T follicular helper cell (primary cell): ENCODE measurements at places on chromosomes 2 and 18.

DNA sequence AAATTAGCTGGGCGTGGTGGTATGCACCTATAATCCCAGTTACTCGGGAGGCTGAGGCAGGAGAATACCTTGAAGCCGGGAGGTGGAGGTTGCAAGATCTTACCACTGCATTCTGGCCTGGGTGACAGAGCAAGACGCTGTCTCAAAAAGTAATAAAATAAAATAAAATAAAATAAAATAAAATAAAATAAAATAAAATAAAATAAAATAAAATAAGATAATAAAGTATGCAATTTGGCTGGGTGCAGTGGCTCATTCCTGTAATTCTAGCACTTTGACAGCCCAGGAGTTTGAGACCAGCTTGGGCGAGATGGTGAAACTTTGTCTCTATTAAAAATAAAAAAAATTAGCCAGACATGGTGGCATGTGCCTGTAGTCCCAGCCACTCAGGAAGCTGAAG, 85.6 kb upstream of the XPO1 start:
- DNase-seq: no peak

DNA sequence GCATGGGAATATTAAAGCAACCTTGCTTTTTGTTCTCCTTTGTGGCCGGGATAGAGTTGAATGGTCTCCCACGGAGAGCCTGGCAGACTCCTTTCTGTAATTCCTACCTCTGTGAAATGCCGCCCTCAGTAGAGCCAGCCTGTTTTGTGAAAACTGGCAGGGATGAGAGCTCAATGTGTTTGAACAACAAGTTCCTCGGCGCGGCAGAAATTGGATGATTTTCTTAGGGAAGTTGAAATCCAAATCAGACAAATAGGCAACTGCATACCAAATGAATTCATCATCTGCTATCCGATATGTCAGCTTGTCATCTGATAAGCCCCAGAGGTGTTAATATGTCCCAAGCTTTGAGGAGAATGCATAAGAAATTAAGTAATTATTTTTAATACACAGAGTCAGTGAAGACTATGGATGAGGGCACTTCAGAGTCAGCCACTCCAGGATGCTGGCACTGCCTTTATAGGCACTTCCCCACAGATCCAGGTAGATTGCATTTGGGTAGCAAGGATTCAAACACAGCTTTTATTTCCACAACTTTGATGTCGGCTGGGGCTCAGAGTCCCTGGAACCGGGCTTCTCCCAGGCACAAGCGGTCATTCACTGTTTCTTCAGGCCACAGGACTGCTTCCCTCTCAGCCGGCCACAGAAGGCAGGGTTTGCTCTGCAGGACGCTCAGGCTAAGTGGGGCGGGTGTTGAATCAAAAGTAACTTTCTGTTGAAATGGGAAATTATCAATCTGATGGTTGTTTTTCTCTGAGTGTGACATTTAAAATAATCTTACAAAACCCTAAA, 82.8 kb upstream of the REV1 start:
- no peak for DNase-seq

DNA sequence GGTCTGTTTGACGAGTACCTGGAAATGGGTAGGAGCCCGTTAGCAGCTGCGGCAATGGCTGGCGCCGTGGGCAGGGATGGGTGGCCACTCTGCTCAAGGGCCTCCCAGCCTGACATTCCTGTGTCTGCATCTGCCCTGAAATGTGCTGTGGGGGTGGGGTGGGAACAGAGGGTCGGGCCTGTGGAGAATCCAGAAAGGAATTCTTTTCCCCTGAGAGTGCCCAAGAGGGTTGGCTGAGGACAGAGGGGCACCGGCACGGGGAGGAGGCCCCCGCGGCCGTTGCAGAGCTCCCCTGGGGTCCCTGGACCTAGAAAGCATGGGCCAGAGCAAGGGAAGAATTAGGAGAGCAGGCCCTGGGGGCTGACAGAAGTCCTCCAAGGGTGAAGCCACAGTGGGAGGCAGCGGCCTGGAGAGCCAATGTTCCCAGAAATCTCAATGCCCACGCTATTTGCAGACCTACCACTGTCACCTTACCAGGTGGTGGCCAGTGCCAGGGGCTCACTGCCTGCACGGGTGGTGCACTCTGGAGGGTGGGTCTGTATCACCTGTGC, 27.8 kb downstream of the ANO7 start:
- DNase-seq: no peak

DNA sequence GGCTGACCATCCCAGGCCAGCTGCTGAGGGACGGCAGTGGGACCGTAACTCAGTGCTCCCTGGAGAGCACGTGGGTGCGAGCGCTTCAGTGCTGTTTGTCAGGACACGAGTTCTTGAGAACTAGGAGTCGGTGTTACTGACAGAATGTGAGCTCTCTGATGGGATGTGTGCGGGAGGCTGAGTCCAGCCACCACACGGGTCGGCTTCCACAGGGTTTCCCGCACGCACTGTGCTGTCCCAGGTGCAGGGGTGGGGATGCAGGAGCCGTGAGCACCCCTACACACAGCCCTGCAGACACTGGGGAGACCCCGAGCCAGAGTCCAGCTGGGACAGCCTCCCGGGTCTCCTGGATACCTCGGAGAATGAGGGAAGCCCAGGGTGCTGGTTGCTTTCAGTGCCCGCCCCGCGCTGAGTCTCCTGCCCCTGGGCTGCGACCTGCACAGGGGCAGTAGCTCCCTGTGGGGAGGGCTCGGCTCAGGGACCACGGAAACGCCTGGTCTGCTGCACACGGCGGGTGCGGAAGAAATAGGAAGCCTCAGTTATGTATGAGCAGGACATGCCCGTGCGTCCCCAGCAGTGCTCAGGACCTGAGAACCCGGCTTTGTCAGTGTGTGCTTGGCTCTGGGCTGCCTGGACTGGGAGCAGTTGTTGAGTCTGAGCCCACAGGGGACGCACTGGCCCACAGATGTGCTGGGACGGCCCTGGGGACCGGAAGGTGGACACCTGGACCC, 71.2 kb downstream of the KCNG2 start:
- DNase-seq: no peak

GRCh38 chr2:55152475-55153412, 79.3 kb downstream of the CLHC1 start:
- DNase-seq: no peak

DNA sequence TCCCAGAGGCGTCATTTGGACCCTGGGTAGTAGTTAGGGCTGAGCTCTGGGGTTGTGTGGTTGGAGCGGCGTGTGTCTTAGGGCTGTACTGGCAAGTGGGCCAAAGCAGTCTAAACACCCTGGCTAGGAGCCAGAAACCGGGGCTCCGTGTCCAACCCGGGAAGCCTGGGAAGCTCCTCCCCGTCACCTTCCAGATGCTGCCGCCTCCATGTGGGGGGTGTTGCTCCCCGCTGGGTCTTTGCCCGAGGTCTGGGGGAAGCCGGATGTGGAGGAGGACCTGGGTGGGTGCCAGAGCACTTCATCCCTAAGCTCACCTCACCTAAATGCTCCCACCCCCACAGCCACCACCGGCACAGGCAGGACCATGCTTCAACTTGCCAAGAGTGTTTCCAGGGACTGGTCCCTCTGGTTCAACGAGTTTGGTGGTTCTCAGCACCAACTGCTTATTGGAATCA, 25.4 kb downstream of the TET3 start:
- no peak for DNase-seq

DNA sequence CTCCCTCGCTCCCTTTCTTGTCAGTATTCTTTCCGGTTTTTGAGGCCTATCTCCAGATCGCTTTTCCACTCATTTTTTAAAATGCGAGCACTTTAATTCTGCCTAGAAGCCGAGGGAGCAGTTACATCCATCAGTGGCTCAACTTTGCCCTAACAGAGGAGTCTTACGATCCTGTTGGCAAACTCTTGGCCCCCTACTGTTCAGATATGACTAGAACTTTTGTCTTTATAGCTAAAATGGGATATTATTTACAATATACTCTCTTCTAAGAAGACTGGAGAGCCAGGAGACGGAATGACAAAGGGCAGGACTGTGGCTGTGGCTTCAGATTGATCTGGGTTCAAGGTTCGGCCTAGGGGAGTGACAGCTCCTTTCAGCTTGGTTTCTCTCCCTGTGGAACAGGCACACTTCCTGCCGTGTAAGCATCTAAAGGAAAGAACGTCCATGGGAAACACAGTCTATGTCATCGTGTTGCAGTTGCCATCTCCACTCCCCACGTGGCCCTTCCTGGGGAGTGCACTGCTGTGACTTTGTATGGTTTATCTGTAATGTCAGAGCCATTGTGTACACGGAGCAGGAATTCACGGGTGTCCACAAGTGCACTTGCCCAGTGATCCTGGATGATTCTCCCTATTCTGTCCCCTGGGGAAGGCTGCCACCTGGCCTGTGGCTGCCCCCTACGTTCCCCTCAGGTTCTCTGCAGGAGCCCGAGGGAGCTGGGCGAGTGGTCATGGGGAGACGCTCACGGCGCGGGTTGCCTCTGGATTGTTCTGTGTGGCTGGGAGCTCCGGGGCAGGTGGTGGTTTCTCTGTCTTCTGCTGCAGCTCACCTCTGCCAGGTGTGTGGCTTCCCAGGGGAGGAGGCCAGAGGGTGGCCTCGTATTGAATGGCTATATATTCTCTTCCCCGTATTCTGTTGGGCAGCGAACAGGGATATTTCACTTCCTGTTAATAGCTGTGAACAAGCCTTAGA, 222.0 kb downstream of the LDLRAD4 start:
- no peak for DNase-seq
